ENCODE measurements at places on chromosomes 16 and 17.

- DNase-seq = no peak
Measured at GRCh38 chr17:16046966-16047365, 47.3 kb downstream of the TTC19 start.

DNA sequence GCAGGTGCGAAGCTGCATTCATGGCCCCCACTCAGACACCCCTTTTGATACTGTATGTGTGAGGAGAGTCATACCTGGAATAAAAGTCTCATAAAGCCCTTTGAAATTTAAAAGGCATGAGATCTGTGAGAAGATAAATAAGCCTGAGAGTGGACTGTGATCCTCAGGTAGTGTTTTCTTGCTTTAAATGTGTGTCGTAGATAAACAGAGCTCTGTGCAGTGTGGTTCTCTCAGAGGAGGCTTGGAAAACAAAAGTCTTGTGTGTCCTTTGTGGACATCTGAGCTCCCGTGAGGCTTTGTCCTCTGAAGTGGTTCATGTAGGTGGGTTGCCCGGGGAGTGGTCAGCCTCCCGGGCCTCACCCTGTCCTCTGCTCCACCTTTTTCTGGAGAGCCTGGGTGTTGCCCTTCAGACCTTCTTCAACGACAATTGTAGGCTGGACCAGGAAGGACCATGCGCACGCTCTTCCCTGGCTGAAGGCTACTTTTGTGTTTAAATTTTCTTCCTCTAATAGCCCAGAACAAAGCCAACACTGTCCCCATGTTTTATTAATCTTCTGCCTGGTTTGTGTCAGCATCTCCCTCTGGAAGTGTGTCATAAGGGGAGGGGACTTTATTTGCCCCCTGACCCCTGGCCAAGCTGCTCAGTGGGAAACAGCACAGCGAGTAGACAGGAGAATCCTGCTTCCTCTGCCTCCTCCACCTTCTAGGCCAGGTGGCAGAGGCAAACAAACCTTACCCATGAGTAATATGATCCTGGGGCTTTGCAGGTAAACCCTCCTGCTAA lies 151.2 kb downstream of the MSI2 start:
- no peak for DNase-seq

GRCh38 chr17:2369039-2369438 lies 31.7 kb downstream of the SGSM2 start:
- no peak for DNase-seq

DNA sequence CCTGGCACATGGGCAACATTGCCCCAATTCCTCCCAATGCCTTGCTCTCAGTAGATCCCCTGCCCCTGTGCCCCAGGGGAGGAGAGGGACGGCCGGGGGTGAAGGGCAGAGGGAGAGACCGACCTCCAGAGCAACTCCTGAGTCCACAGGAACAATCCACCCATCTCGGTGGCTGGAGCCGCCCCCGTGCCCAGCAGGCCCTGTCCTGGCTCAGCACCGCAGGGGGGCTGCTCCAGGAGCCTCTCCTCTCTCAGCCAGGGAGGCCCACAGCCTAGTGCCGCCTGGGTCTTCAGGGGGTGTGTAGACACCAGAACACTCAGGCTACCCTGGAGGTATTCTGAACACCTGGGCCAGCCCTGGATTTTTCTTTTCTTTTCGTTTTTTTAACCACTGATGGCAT lies 233.7 kb upstream of the SDK2 start:
- no peak for DNase-seq

- no peak for DNase-seq
Measured at GRCh38 chr17:76995387-76996105, 127.3 kb downstream of the MGAT5B start.

DNA sequence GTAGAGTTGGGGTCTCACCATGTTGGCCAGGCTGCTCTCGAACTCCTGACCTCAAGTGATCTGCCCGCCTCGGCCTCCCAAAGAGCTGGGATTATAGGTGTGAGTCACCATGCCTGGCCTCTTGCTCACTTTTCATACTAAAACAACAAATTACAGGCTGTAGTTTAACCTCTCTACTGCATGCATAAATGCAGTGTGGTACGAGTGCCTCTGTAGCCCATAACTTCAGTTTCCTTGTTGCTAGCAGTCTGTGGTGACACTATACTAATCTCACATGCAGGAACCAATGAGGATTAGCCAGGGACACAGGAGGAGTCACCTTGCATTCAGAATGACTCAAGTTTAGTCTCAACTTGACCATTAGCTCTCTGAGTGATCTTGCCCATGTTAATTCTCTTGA lies 20.1 kb downstream of the HMOX2 start:
- no peak for DNase-seq

DNA sequence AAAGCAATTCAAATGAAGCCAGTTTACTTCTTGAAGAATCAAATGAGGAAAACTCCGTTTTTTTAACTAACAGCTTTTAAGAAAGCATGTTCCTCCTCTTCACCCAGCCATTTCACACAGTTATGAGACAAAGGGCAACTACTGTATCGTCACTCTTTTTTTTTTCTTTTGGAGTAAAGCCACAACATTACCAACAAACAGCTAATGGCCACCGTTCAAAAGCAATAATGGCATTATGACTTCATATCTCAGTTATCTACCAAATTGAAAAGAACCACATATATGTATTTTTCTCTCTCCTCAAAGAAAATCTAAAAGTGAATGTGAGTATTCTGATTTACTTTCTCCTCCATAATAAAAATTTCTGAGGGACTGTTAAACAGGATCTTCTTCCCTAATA lies 14.5 kb downstream of the GRB2 start:
- no peak for DNase-seq

DNA sequence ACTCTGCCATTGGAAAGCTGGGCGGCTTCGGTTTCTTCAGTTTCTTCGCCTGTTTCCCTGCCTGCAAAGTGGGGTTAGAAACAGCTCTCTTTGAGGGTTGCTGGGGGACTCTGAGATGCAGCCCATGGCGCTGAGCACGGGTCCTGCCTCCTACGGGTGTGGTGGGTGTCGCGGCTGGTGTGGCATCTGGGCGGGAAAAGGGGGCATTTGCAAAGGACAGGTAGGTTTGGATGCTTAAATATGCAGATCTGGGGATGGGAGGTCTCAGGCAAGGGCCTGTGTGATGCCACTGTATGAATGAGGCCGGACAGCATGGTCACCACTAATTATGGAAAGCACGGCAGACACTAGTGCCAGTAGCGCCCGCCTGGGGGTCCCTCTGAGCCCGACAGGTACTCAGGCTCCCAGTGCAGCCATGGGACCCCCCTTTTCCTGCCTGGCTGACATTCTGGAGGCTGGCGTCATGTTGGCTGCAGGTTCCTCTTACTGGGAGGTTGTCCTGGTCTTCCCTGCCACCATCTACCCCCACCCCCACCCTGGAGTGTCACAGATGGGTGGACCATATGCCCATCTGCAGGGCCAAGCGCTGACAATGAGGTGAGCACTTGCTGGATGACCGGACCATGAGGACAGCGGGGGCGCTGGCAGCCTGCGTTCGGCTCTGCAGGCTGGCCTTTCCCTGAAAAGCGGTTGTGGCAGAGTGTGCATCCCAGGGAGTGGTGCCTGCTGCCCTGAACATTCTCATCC lies 237.7 kb downstream of the SEC14L1 start:
- DNase-seq = no peak

- DNase-seq = no peak
Measured at GRCh38 chr16:67163999-67164558, 466 bp upstream of the HSF4 start.

GRCh38 chr16:68113059-68113761 lies 28.0 kb downstream of the NFATC3 start:
- no peak for DNase-seq

DNA sequence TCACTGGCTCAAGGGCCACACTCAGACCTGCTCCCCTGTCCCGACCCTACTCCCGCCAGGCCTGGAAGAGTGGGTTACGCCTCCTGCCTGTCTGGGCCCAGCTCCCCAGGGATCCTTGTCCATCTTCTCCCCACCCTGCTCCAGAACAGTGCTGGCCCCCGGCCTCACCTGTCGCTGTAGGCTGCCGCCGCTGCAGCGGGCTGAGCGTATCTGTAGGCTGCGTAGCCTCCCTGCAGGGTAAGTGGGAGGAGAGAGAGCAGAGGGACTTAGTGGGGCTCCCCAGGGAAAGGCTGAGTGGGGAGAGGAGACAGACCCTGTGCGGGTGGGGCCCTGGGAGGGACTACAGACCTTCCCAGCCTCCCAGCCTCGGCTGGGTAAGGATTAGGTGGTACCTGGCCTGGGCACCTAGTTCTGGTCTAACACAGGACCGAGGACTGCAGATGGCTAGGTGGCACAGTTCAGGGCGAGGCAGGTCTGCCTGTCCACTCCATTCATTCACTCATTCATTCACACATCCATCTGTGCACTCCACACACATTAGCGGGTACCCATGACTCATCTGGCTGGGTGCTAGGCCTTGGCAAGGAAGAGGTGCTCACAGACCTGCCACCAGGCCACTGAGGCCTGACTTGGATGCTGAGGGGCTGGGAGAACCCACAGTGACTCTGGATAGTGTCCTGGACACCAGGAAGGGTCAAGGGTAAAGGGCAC lies 20.9 kb downstream of the ENGASE start:
- DNase-seq = no peak

DNA sequence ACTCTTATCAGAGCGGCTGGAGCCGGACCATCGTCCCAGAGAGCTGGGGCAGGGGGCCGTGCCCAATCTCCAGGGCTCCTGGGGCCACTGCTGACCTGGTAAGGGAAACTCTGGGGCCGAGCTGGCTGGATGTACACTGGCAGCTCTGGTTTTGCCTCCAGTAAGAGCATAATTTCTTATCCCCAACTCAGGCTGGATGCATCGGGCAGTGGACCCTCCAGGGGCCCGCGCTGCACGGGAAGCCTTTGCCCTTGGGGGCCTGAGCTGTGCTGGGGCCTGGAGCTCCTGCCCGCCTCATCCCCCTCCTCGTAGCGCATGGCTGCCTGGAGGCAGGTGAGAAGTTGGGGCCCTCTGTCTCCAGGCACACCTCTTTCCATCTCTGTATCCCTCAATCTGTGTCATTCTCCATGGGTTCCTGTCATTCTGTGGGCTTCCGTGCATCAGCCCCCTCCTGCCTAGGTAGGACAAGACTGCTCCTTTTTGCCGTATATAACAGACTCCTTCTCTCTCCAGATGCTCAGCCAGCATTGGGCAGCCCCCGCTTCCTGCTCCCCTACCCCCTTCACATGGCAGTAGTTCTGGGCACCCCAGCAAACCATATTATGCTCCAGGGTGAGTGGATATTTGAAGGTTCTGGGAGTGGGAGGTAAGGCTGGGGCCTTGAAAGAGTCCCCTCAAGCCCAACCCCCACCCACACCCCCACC lies 9.4 kb upstream of the TMEM88 start:
- no peak for DNase-seq

DNA sequence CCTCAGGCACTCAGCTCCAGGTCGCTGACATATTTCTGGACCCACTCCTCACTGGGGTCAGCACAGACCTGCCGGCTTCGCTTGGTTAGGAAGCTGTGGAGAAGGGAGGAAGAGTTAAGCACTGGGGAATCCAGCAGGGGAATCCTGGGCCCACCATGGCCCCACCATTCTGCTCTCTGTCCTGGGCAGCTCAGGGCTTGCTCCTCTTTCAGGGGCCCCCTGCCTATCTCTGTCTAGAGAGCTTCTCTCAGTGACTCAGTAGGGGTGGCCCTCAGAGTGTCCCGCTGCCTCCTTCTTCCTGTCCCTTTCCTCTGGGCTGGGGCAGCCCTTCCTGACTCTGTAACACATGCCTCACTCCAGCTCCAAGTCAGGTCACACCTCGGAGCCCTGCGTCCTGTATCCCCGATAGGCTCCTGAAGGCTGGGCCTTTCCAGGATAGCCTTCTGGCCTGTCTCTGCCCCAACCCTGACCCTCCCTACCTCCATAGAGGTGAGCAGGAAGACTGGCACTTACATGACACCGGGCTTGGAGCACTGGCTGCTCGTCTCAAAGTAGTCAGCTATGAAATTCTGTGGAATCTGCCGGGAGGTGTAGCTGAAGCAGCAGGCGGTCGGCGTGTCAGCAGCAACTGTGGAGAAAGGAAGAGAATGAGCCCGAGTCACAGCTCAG lies 1.1 kb downstream of the CCL3 start:
- no peak for DNase-seq

DNA sequence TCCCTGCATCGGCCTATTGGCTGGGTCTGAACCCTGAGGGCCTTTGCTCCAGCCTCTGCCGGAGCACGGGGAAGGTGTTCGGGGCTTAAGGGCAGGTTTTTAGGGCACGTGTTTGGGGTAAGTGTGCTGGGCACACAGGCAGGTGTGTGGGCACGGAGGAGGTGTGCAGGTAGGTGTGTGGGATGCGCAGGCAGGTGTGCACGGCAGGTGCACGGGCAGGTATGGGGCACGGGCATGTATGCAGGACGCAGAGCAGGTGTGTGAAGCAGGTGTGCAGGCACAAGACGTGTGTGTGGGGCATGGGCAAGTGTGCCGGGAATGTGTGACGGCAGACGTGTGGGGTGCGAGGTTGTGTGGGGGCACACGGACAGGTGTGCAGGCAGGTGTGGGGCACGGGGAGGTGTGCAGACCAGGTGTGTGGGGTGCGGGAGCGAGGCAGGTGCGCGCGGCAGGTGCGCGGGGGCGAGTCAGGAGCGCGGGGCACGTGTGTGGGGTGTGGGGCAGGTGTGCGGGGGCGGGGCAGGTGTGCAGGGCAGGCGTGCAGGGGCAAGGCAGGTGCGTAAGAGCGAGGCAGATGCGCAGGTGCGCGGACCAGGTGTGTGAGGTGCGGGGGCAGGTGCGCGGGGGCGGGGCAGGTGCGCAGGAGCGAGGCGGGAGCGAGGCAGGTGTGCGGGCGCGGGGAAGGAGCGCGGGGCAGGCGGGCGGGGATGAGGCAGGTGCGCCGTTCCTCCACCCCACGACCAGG lies 28.6 kb upstream of the METRNL start:
- no peak for DNase-seq

DNA sequence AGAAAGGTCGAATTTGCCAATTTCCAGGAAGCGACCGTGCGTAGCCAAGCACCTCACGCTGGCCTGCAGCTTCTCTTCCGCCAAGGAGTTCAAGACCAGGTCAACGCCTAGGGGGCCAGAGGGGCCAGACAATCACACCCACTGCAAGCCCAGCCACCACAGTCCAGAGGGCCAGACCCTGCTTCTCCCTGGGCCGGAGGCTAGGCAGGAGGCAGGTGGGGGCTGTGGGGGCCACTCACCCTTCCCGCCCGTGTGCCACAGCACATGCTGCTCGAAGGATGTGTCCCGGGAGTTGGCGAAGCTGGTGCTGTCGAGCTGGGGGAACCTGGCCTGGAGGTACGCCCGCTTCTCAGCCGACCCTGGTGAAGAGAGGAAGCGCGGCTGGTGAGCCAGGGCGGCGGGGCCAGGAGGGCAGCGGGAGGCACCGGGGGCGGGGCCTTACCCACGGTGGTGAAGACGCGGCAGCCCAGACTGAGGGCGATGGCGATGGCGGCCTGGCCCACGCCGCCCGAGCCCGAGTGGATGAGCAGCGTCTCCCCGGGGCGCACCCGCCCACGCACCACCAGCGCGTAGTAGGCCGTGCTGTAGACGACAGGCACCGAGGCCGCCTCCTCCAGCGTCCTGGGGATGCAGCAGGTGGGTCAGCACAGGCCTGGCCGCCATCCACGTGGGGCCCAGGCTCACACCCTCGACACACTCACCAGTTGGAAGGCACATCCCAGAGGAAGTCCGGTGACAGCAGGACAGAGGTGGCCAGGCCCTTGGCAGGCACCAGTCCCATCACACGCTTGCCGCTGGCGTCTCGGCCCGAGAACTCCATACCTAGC lies 14.3 kb downstream of the FASN start:
- DNase-seq = no peak
